Stimulated activated CD8-positive, alpha-beta memory T cell treated with anti-CD3 and anti-CD28 coated beads, Interleukin-15, amount 100 ng/mL, for 24 hours (primary cell): ENCODE measurements at places on chromosomes 11 and 22.

GRCh38 chr11:67072295-67072694 lies 15.6 kb downstream of the RHOD start:
- no peak for DNase-seq

GRCh38 chr11:116640641-116641402 lies 132.0 kb downstream of the BUD13 start:
- no peak for DNase-seq

DNA sequence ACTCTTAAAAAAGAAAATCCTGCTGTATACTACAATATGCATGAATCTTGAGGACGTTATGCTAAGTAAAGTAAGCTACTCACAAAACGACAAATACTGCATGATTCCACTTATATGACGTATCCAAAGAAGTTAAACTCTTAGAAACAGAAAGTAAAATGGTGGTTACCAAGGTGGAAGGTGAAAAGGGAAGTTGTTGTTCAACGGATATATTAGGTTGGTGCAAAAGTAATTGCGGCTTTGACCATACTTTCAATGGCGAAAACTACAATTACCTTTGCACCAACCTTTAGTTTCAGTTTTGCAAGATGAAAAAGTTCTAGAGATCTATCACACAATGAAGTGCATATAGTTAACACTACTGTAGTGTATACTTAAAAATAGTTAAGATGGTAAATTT lies 101.8 kb downstream of the FAM168A start:
- DNase-seq: no peak

DNA sequence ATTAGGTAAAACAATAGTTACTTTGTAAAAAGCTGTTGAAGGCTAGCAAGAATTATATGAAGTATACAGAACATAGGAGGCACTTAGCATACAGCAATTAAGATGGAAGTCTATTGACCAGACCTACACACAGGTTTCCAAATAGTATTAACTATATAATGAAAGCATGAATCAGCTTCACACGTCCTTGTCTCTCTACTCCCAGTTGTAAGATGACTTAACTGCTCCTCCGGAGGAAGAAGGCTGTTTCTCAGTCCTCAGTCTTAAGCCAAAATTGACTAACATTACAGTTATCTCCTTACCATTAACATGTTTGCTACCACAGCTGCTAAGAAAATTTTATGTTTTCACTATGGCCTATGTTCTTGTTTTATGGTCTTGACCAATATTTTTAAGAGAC lies 24.7 kb downstream of the SIK3 start:
- no peak for DNase-seq

- no peak for DNase-seq
These were observed 529.5 kb downstream of the SOX6 start for GRCh38 chr11:15826826-15827225.

DNA sequence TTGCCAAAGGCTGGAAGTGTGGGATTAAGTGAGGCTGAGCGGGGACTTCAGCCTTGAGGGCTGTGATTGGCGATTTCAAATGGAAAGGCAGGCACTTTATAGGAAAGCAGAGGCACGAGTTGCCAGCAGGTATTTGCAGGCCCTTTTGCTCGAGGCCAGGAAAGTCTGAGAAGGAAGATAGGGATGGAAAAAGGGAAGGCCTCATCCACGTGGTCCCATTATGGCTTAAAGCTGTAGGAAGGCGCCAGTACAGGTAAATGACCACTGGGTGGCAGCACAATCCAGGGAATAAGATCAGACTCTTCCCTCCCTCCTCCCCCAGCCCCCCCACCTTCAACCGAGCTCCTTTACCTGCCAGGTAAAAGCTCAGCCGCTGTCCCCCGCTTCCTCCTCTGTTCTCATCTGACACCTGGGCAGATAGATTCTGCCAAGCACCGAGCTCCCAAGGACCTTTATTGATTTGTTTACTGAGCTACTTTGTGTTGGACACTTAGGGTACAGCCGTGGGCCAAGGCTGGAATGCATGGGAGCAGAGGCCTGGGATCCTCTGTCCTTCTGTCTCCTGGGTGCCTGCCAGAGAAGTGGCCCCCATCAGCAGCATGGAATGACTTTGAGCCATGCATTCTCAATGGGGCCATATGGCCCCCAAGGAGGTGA lies 7.5 kb downstream of the P2RX3 start:
- DNase-seq: peak; percentile 34

- no peak for DNase-seq
These were observed 51.3 kb upstream of the CD44 start for GRCh38 chr11:35087648-35088047.

- DNase-seq: no peak
These were observed 514.0 kb downstream of the TBC1D22A start for GRCh38 chr22:47276450-47276820.

DNA sequence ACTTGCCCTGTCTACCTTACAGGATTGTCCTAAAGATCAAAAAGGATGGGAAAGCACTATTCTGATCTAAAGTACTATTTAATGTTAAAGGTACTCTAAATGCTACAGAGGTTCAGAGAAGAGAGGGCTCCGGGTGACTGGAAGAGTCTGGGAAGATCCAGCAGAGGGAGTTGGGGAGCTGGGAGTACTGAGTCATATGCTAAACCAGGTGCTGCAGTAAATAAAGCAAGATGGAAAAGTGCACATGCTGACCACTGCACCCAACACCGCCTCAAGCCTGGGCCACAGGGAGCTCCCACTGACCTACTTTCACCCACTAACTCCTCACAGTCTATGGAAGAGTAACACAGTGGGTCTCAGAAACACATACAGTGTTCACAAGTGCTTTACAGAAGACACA lies 49.3 kb downstream of the WT1 start:
- DNase-seq: no peak

- DNase-seq: no peak
These were observed 86.4 kb downstream of the PIWIL4 start for GRCh38 chr11:94653561-94653960.

DNA sequence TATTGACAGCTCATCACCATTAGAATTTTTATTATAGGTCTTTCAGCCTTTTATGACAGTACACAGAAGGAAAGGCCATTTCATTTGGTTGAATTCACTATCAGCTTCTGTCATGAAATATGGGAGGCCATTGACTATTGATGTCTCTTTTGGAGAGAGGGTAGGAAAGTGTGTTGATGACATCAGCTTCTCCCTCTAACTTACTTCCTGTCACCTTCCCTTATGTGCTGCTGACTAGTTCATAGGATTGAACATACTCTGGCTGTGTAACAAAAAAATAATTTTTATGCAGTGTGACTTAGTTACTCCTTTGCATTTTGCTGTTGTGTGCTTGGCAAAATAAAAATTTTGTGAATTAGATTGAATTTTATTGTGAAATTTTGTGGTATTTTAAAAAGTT lies 769.2 kb downstream of the METTL15 start:
- DNase-seq: no peak

GRCh38 chr11:93196816-93197379 lies 893 bp downstream of the SLC36A4 start:
- DNase-seq: no peak

DNA sequence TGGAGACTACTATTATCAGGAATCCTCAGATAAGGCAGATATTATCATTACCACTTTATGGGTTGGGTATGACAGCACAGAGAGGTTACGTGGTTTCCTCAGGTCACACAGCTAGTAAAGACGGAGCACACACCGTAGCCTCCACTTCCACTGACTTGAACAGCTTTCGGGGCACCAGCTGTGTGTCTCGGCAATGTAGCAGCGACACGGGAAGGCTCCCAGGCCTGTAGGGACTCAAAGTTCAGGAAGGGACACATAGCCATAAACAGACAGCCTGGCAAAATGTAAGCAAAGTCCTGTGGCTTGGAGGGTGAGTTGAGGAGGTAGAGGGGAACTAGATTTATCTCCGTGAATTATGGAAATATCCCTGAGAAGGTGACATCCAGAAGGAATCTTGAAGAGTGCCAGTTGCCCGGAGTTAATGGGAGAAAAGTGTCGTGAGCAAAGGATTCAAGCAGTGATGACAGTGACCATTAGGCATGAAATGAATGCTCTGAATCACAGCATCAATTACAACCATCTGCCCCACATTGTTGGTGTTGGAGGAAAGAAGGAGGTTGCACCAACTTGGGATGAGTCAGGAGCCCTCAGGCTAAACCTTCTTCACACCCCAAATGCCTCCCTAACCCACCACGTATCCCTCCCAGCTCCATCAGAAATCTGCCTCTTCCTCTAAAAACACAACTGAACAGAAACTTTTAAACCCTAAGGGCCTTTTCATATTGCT lies 106.7 kb upstream of the ASPHD2 start:
- DNase-seq: no peak

DNA sequence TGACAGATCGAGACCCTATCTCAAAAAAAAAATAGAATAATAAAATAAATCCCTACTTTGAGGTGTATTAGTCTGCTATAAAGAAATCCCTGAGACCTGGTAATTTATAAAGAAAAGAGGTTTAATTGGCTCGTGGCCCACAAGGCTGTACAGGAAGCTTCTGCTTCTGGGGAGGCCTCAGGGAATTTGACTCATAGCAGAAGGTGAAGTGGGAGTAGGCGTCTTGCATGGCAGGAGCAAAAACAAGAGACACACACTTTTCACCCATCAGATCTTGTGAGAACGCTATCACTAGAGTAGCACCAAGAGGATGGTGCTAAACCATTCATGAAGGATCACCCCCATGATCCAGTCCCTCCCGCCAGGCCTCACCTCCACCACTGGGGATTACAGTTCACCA lies 29.2 kb downstream of the CDPF1 start:
- DNase-seq: no peak

- DNase-seq: no peak
These were observed 84.4 kb upstream of the TENM4 start for GRCh38 chr11:79525257-79525656.

DNA sequence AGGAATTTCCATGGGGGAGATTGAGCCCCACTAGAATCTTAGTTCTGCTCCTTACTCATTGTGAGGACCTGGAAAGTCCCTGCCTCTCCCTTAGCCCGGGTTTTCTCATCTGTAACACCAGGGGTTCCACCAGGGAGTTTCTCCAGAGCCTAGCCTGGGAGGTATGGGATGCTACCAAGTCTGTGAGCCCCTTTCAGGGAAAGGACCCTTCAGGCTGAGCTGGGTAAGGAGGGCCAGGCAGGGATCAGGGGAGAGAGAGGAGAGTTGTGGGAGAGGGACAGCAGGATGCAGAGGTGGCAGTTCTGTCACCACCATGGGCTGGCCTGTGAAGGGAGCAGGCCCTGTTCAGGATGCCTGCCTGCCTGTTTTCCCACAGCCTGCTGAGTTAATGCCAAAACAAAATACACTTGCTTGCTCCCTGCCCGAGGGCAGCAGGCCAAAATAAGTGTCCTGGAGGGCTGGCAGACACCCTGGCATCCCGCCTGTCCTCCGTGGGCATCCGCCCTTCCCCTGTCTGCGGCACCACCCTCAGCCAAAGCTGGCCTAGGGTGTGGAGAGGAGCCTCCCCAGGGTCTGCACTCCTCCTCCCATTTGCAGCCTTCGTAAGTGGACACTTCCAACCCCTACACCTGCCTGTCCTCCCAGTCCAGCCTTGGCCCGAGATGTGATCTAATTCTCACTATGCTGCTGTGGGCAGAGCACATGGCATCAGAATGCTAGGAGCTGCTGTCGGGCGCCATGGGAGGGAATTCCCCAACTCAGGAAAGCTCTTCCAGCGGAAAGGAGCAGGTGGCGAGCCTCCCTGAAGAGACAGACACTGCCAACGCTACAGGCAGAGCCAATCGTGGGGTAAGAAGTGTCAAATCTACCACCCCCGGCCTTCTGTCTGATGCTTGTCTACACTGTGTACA lies 5.9 kb upstream of the FCHSD2 start:
- DNase-seq: no peak

GRCh38 chr22:32831584-32831983 lies 30.1 kb downstream of the TIMP3 start:
- DNase-seq: no peak

DNA sequence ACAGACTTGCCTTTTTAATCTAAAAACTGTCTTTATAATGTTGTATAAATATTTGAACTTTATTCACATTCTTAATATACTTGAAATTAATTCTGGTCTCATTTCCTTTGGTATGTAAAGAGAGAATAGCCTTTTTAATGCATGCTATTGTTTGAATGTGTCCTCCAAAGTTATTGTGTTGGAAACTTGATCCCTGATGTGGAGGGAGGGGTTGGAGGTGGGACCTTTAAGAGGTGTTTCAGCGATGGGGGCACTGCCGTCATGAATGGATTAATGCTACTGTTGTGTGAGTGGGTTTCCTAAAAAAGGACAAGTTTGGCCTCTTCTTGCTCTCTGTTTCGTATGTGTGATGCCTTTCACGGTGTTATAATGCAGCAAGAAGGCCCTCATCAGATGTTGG lies 131.7 kb downstream of the DDX10 start:
- DNase-seq: no peak

DNA sequence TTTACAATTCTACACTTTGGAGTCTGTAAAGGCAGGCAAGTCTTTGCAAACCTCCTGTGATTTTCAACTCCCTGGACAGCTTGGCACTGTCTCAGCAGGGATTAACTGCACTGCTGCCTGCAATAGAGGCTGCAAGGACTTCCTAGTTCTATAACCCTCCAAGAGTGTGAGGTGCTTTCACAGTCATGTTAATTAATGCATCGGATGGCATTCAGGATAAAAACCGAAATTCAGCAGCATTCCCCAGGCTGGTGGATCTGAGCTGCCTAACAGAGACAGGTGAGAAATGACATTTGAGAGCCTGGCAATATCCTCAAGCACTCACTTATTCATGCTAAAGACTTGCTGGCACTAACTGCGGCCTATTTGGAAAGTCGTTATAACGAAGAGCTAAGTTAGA lies 85.0 kb downstream of the LARGE1 start:
- DNase-seq: no peak

DNA sequence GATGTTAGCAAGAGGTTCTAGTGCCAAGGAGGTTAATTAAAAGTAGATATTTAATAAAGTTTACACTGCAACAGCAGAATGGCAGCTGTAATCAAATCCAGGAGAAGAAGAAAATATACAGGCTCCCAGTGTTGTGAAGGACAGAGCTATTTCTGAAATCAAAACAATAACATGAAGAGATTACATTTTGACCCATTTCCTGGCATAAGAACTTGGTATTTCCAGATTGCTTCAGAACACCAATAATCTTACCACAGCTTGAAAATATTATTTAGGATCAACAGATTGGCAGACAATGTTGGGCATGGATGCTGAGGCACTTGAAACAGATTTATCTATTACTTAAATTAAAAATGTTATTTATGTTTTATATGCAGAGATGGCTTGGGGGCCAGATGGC lies 692.5 kb downstream of the KCNA4 start:
- no peak for DNase-seq
